ENCODE measurements at places on chromosomes 7 and 10. TPM values are rescaled to one million over a fixed set of nuclear protein-coding genes. Genes with fewer than 3 reads are reported as not detected.

GRCh38 chr7:8549046-8549445, 115.6 kb downstream of the NXPH1 start:
- no peak for DNase-seq

- DNase-seq, result peak; percentile 7
These were observed at the start of gene CDHR1 for GRCh38 chr10:84194424-84195043. Gene CDHR1, plus strand, starts transcription at chr10:84194537. Its CDS starts 224 bp downstream, at chr10:84194761.

ANKRD61 gene
- total RNA-seq, result not detected

HOXA9 gene
- 1.1 TPM for total RNA-seq

TAS2R4 gene
- 0.32 TPM for total RNA-seq

DNA sequence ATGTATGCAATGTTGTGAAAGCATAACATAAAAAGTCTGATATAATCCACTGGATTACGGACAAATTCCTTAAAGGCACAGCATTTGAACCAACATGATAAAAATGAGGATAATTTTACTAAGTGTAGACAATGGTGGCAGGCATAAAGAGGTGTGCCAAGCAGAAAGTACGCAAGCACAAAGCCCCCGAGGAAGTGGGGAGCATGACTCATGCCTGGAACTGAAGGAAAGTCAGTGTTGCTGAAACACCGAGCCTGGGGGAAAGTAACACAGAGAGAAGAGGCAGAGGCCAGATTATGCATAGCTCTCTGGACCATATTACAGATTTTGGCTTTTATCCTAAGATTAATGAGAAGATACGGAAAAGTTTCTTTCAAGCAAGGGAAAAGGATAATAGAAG, 490.0 kb upstream of the PHF14 start:
- no peak for DNase-seq

GRCh38 chr7:132065193-132065988, 509.0 kb upstream of the PODXL start:
- DNase-seq, result no peak

GRCh38 chr7:39534599-39534998, 31.6 kb upstream of the YAE1 start:
- no peak for DNase-seq

DNA sequence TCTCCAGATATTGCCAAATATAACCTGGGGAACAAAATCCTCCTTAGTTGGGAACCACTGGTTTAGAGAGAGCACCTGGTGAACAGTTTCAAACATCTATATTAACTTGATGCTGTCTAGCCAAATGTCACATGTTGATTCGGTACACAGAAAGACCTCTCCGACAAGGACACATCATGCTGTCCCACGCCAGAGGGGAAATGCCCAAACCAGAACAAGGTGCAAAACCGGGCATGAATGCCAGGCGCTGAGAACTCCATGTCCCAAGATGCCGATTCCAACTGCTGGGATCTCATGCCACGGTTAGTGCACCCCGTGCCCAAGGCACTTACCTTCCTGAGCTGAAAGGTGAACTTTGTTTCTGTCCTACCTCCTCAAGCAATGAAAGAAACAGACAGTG, 100.8 kb downstream of the SFMBT2 start:
- DNase-seq, result no peak

GRCh38 chr7:97004247-97005182, 838 bp upstream of the DLX6 start:
- DNase-seq, result no peak

GRCh38 chr7:28990200-28990960, 32.2 kb upstream of the TRIL start:
- DNase-seq, result no peak

ANKRD2 gene
- not detected for total RNA-seq

- no peak for DNase-seq
These were observed 86.4 kb downstream of the PRPF18 start for GRCh38 chr10:13673156-13673555.

DNA sequence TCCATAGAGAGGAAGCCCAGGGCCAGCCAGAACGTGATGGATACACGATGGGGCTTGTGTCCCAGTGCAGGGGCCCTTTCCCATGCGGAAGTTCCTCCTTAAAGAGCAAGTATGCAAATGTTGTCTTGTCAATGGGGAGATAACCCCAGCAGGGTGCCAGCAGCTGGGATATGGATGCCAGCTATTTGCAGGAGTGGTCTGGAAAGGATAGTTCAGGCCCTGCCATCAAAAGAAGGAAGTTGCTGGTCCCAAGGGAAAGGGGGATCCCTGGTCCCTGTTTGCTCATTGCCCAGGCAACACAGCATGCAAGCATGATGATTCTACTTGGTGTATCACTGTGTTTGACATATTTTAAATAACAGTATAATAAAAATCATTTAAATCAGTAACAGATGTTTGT, 73.1 kb upstream of the HECW1 start:
- no peak for DNase-seq

DNA sequence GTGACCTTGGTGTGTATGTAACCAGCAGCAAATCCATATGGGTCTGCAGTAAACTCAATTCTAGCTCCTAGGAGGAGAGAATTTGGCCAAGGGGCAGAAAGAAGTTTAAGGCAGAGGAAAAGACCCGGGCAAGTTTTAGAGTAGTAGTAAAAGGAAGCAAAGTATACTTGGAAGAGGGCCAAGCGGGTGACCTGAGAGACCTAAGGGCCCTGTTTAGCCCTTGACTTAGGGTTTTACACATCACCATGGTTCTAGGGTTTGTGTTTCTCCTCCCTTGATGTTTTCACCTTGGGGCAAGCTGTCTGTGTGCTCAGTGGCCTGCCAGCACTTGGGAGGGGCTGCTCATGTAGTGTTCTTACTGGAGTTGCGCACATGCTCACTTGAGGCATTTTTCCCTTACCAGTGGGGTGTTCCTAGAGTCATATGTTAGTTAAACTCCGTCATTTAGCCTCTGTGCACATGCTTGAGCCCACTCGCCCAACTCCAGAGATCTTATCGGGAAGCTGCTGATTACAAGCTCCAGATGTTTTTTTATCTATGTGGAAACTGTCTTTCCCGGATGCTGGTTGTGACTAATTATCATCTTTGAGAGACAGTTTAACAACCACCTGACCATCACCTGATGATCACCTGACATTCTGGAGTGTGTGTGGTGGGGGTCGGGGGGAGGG, 137.6 kb upstream of the PRSS1 start:
- no peak for DNase-seq

GRCh38 chr7:77276120-77276519, 76.5 kb upstream of the FGL2 start:
- no peak for DNase-seq

CYP3A7 gene
- total RNA-seq, result not detected

PDE6C gene
- not detected for total RNA-seq

GRCh38 chr7:17185690-17186070, 112.8 kb upstream of the AHR start:
- DNase-seq, result no peak

DNA sequence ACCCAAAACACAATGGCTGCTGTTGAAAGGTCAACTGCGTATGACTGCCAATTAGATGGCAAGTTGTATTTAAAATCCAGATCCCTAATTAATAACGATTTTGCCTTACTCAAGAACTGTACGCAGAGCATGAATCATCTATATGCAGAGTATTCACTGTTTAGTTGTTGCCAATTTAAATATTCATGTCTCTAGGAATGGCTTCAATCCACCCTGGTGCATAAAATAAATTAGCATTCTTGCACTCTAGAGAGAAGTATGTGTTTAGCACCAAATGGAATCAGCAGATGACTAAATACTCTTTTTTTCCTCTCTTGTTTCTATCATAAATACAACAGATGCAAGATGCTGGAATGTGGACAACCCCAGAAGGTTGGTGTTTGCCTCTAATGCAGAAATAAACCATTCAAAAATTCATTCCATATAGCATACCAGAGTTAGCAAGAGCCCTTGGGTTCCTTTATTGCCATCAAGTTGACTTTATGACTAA, 320.3 kb downstream of the LRRTM3 start:
- DNase-seq, result no peak

DNA sequence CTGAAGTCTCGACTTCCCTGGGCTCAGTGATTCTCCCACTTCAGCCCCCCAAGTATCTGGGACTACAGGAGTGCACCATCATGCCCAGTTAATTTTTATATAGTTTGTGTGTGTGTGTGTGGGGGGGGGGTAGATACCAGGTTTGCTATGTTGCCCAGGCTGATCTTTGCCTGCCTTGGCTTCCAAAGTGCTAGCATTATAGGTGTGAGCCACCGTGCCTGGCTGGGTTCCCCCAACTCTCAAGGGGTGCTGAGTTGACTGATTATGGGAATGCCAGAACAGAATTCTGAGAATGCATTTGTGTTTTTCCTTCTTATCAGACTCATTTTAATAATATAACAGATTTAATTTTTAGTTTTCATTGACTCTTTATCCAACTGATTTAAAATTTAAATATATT, 19.5 kb downstream of the RPA3 start:
- DNase-seq, result no peak

- DNase-seq, result no peak
These were observed 60.9 kb downstream of the SPOCK2 start for GRCh38 chr10:72027498-72027897.

GRCh38 chr10:86177537-86178155, 188.9 kb downstream of the GRID1 start:
- no peak for DNase-seq

- peak; percentile 4 for DNase-seq
These were observed 175.0 kb downstream of the CTNNA3 start for GRCh38 chr10:67520924-67521520.

CADPS2 gene
- not detected for total RNA-seq
